Stimulated activated CD4-positive, alpha-beta T cell treated with anti-CD3 and anti-CD28 coated beads, Interleukin-1b, Interleukin-23, amount 100 ng/mL, for 48 hours (primary cell): ENCODE measurements at places on chromosomes 7 and 10.

DNA sequence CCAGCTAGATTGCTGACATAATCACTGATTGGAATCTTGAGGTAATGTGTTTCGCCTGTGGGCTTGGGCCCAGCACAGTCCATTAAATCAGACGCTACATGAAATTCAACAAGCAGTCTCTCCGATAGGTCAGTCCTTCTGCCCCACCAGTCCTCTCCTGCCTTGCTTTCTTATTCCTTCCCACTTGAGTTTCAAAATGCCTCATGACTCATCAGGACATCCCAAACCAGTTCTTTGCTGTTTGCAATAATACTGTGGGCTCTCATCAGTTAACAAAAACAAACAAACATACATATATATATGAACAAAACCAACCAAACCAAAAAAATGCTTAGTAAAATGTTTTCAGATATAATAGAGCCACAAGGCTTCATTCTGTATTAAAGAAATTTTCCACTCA lies 599.0 kb downstream of the SORCS1 start:
- DNase-seq, result no peak

DNA sequence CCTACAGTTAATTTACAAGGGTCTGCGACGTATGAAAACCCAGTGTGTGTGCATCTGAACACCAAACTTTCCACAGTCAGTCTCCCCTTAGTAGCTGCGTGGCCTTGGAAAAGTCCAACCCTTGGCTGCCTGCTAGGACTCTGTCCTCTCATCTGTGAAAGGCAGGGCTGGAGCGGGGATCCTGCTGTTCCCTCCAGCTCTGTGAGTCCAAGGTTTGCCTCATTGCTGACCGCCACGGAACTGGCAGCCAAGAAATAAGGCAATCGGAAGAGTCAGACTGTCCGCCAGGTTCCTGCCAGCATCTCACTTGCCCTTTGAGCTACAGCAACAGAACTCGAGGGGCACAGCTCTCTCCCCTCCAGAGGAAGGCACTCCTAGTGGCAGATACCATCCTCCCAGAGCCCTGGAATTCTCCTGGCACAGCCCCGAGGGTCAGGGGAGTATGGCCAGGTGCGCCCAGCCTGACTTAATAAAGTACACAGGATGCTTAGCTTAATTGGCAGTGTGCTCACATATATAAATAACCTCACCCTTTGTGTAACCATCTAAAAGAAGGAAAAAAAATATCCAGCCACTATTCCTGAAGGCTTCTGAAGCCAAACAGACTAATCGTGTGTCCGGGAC lies 530.1 kb upstream of the FOXK1 start:
- DNase-seq, result no peak

GRCh38 chr10:98881789-98882188 lies 353.9 kb downstream of the HPSE2 start:
- DNase-seq, result no peak

GRCh38 chr10:74910241-74910975 lies 84.0 kb downstream of the KAT6B start:
- no peak for DNase-seq

GRCh38 chr7:83863906-83864305 lies 215.0 kb upstream of the SEMA3E start:
- DNase-seq, result no peak

GRCh38 chr10:91511549-91512330 lies 101.6 kb downstream of the HECTD2 start:
- DNase-seq, result no peak

DNA sequence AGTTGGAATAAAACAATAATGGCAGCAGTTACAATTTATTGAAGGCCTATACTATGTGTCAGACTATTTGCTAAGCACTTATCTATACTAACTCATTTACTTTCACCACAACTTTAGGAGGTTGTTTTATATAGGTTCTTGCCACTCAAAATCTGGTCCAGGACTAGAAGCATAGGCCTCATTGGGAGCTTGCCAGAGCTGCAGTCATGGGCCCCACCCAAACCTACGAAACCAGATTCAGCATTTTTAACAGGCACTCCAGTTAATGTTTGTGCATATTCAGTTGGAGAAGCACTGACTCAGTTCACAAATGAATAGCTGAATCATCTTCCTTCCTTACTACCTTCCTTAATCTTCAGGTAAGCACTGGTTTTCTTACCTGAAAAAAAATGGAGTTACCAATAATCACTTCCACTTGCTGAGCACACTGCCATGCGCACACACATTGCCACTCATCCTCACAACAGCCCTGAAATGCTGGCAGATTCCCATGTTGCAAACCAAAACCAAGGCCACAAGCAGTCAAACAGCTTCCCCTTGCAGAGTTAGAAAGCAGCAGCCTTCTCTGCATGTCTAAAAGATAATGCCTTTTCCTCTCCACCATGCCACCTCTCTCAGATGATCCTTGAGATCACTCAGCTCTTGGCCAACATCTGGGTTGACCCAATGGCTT lies 122.4 kb downstream of the SLC16A9 start:
- DNase-seq, result no peak

DNA sequence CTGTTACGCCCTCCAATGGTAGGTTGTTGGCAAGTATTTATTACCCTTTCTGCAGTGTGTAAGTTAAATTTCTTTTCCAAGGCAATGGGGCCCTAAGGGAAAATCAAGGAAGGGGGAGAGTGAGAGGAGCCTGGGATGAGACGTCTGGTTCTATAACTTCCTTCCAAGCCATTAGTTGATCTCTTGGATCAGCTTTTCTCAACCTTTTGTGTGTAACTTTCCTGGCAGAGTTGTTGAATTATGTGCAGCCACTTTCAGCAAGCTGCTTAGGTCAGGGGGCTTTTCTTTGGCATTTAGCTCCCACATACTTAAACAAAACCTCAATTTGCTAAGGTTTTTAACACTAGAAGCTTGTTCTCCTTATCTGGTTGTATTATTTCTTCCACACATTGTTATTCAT lies 127.1 kb downstream of the NXPH1 start:
- no peak for DNase-seq

DNA sequence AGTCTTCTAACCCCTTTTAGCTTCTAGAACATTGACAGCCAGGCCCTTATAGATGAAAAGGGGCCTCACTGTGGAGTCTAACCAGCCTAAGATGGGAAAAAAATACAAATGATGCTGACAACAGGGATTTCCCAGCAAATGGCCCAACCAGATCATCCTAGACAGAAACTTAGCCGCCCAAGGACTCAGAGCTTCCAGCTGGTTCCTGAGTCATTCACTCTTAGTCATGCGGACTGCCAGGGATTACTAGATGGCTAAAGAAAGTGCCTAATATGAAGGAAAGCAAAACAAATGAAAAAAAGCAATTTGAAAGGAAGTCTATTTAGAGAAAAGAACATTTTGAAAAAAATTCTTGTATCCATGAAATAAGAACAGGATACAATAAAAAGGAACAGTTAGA lies 23.7 kb downstream of the TSPAN14 start:
- DNase-seq, result no peak

- DNase-seq, result no peak
Observed at GRCh38 chr10:22156750-22157149, 61.1 kb downstream of the EBLN1 start.

- DNase-seq, result no peak
Observed at GRCh38 chr10:124590216-124591122, 128.8 kb downstream of the LHPP start.

DNA sequence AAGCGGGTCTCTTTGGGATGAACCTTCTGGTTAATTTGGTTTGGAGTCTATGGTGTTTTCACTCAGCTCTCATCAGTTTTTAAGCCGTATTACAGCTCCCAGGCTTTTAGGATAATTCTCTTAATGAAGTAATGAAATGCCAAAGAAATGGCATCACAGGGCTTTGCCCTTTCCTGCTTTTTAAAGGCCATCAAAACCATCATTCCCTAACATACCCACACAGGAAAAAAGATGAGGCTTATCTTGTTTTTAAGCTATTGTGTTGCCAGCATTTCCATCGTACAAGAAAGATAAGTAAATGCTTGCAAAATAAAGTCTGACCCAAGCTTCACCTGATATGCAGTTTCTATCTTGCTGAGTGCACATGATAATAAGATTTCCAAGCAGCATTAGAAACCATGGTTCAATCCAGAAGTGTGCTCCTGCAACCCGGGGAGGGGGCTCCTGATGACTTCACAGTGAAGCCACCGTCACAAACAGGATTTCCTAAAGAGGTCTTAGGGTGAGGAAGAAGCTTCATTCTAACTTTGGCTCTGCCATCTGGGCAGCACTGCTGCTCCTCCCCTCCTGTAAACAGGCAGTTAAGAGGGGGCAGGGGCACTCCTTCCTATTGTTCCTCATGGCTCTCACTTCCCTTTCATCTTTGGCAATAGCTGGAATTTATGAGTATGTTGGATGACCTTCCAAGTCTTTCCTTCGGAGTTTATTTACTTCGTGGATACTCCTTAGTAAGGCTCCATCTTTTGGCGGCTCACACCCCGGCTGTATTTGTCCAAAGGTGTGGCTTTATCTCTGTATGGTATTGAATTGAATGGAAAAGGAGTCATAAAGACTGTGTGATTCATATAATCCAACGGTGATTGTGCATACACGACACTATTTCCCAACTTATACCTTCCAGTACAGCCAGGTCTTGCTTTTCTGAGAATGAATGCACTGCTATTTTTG lies 55.2 kb upstream of the FAM133B start:
- peak; percentile 63 for DNase-seq

DNA sequence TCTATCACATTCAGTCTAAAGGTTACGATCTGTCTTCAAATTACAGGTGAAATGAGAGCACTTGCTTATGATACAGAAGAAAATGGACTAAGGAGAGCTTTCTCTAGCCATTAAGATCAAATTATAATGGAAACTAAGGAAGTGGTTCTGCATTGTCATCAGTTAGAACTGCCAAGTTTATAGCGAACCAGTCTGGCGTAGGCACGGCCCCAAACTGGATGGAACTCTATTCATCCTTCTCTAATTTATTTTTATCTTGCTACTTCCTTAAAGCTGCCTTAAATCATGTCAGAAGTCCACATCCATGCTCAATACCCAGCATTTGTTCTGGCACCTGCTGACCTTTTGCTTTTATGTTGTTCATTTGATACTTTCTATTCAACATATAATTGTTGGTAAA lies 63.7 kb upstream of the APBB1IP start:
- DNase-seq, result no peak

DNA sequence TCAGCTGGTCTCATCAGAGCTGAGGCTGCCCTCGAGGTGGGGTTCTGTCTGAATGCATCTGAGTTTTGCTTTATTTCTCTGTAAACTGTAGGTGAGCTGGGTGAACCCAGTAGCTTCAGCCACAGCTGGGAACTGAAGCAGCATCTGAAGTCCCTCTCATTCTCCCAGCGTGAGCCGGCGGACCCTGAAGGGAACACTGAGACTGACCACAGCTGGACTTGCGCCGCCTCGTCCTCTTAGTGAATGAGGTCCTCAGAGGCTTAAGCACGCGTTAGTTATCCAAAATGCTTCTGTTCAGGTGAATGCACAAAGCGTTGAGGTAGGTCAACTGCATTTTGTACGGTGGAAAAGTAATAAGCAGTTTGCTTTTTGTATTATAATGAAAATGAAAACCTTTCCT lies 76.6 kb downstream of the AMZ1 start:
- DNase-seq, result no peak

GRCh38 chr10:14474656-14475055 lies 143.9 kb upstream of the FRMD4A start:
- DNase-seq, result no peak

- DNase-seq, result no peak
Observed at GRCh38 chr10:88994019-88994418, 3.4 kb downstream of the FAS start.

- no peak for DNase-seq
Observed at GRCh38 chr10:31923389-31923788, 5.2 kb downstream of the ARHGAP12 start.
